ENCODE measurements at places on chromosomes 7 and 10.

DNA sequence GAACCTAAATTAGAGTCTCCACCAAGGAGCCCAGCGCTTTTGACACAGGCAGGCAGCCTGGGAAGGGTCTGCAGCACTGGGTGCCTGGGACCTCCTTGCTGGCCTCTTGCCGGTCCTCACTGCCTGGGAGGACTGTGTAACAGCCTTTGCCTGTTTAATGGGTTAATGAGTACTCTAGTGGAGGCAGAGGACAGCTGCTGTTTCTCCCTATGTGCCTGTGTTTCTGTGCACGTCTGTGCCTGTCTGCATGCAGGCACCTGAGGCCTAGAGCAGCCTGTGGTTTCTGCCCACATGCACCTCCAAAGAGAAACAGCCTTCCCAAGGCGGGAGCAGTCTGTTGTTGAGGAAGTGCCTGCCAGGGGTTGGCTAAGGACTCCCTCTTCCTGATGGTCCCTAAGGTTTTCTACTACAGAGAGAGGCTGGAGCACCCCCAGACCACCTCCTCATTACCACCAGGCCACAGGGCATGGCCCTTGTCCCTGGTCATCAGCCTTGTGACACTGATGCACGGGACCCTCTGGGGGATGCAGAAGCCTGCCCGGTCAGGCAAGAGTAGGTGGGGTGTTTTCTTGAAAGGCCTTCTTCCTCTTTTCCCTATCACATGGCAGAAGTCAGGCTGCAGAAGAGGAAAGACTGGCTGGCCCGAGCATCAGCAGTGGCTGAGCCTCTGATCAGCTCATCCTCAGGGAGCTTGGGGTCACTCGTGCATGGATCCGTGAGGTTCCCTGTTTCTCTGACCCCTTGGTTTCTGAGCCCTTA is 14.2 kb downstream of the SLC29A3 start:
- DNase-seq = no peak

- no peak for DNase-seq
These were observed 65.4 kb upstream of the LRRTM3 start for GRCh38 chr10:66860376-66860945.

DNA sequence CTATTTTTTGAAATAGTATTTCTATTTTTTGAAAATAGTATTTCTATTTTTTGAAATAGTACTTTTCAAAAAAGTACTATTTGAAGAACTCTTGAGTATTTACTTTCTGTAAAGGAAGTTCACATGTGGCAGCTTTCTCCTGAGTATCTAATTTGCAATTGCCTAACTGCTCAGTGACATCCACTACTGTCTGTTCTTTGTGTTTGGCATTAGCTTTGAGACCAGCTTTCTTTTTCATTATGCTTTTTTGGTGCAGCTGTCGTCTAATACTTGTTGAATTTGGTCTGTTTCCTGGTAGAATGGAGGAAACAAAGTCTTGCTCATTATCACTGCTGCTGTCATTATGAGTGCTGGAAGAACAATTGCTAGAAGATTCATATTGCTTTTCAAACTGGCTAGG is 99.1 kb downstream of the BMPR1A start:
- DNase-seq = no peak

DNA sequence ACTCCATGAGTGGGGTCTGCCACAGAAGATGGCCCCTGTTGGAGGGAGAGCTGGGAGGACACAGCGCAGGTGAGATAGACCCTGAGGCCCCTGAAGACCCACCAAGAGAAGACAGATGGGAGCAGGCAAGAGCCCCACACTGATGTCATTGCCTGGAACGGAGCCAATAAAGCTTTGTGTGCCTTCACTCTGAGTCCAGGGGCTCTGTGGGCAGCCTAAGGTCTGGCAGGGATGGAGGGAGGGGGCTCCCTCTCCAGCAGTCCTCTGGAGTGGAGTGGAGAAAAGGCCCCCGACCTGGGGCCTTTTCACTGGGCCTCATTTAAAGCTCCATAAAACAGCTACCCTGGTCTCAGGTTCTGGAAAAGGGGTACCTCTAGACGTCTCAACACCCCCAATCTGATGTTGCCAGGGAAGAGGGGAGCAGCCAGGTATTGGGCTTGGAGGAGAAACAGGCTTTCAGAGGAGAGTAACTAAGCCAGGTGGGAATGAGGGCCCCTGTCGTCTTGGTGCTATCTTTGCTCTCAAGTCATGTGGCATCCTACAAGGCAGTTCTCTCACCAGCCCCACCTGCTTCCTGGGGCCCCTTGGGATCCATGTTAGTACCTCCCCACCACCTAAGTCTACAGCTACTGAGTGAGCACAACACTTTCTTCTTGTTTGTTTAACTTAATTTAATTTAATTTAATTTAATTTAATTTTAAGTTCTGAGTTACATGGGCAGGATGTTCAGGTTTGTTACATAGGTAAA is 1.4 kb downstream of the C10orf62 start:
- DNase-seq = no peak

DNA sequence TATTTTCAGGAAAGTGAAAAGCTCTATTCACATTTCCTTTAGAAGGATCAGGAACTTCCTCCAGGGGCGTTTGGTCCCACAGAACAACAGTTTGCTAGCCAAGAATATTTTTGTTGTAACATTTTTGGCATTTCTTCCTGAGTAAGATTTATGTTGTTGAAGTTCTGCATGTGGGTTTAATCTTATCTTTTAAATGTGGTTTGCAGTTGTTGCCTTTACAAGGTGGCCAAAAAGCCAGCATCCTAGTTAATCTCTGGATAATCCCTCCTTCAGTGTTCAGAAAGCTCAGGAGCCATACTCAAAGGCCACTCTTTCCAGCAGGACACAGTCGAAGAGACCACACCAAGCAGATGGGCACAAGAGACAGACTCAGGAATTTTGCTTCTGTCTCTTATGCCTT is 30.0 kb downstream of the SLC26A4 start:
- DNase-seq = no peak

GRCh38 chr10:92848037-92848440 is 281 bp upstream of the EXOC6 start:
- DNase-seq = no peak

DNA sequence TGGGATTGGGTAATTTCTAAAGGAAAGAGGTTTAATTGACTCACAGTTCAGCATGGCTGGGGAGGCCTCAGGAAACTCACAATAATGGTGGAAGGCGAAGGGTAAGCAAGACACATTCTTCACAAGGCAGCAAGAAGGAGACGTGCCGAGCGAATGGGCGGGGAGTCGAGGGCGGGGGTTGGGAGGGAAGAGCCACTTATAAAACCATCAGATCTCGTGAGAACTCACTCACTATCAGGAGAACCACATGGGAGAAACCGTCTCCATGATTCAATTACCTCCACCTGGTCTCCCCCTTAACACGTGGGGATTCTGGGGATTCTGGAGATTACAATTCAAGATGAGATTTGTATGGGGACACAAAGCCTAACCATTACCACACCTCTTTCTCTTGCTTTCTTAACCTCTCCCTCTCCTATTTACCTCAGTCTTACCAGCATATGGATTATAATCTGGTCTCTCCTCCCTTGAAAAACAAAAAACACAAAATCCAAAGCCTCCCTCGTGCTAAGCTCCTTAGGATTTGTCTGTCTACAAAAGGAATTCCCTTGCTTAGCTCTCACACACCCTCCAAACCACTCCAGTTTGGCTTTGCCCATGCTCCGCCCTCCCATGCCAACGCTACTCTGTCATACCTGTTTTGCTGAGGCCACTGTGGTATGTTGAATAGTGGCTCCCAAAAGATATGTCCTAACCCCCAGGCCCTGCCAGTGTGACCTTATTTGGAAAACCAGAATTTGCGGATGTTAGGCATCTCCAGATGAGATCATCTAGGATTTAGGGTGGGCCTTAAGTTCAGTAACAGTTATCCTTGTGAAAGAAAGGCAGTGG is 19.6 kb upstream of the EFCAB10 start:
- DNase-seq = no peak

GRCh38 chr10:119206603-119207365 is 587 bp upstream of the GRK5 start:
- peak; percentile 78 for DNase-seq

GRCh38 chr10:69744971-69745370 is 56.7 kb upstream of the COL13A1 start:
- no peak for DNase-seq

GRCh38 chr10:79488870-79489269 is 23.5 kb upstream of the EIF5AL1 start:
- DNase-seq = no peak

GRCh38 chr10:92712016-92712889 is 22.5 kb downstream of the HHEX start:
- no peak for DNase-seq

- no peak for DNase-seq
These were observed 10.9 kb upstream of the KIAA1549 start for GRCh38 chr7:138992052-138992531.
